ENCODE measurements at places on chromosomes 16 and 17. TPM values are rescaled to one million over a fixed set of nuclear protein-coding genes. Genes with fewer than 3 reads are reported as not detected.

- no peak overlapping the region for H3K4me3 ChIP-seq
- no peak overlapping the region for H3K27ac ChIP-seq
- H3K27me3 ChIP-seq, result no peaks in the 10 kb centered on the region
- H3K4me1 ChIP-seq, result no peaks in the 10 kb centered on the region
- no peaks in the 10 kb centered on the region for H3K36me3 ChIP-seq
- DNase-seq, result no peak
These were observed 84.3 kb downstream of the RTN4RL1 start for GRCh38 chr17:1940810-1941185.

DNA sequence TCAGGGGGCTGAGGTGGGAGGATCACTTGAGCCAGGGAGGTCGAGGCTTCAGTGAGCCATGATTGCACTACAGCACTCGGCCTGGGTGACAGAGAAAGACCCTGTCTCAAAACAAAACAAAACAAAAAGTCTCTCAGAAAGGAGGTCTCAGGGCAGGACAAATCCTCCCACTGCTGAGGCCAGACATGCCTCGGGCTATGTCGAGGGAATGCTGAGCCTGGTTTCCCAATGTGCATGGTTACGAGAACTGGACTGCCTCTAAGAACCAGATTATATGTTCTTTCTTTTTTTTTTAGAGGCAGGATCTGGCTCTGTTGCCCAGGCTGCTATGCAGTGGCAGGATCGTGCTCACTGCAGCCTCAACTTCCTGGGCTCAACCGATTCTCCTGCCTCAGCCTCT lies 27.6 kb downstream of the TRAP1 start:
- H3K36me3 ChIP-seq, result no peaks in the 10 kb centered on the region
- H3K27me3 ChIP-seq, result no peaks in the 10 kb centered on the region
- H3K4me1 ChIP-seq, result no peaks in the 10 kb centered on the region
- H3K27ac ChIP-seq, result peak overlapping the region; percentile 72

The KRTAP4-1 gene
- not detected for total RNA-seq

The KRTAP9-8 gene
- not detected for total RNA-seq

- DNase-seq, result no peak
- H3K27me3 ChIP-seq, result no peaks in the 10 kb centered on the region
- H3K4me1 ChIP-seq, result peaks cover 12% of the 10 kb centered on the region
- H3K27ac ChIP-seq, result peak overlapping the region; percentile 99
- no peaks in the 10 kb centered on the region for H3K36me3 ChIP-seq
- peak overlapping the region; percentile 74 for H3K4me3 ChIP-seq
These were observed 290 bp downstream of the TLCD1 start for GRCh38 chr17:28725660-28726225.

DNA sequence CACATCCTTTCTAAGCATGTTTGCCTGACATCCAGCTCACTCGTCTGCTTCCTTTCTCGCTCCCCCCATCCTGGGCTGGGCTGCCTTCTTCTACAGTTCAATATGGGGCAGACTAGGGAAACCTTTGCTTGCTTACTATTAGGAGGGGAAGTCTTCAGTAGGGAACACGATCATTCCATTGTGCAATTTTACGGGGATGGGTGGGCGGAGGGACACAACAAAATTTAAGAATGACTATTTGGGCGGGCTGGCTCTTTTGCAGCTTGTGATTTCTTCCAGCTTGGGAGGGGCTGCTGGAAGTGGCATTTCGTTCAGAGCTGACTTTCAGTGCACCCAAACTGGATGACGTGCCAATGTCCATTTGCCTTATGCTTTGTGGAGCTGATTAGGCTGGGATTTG lies 25.4 kb downstream of the PCTP start:
- no peak overlapping the region for H3K27ac ChIP-seq
- no peak overlapping the region for H3K4me3 ChIP-seq
- H3K36me3 ChIP-seq, result no peaks in the 10 kb centered on the region
- DNase-seq, result no peak
- H3K4me1 ChIP-seq, result no peaks in the 10 kb centered on the region

DNA sequence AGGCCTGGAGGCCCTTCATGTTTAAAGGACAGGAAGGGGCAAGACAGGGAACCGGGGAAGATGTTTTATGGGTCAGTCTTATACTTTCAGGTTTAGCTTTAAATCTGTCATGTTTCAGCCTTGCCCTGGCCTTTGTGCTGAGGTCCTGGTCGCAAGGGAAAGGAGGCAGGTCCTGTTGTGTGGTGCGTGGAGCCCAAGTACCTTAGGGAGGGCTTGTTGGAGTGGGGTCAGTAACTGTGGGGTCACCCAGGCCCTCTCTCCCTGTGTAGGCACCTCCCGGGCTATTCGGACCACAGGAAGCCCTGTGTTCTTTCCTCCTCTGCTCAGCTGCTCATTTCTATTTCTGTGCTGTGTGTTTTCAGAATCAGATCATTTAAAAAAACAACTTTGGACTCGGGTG lies 42.7 kb downstream of the MPRIP start:
- no peaks in the 10 kb centered on the region for H3K4me1 ChIP-seq
- H3K4me3 ChIP-seq, result no peak overlapping the region
- H3K36me3 ChIP-seq, result no peaks in the 10 kb centered on the region
- H3K27me3 ChIP-seq, result no peaks in the 10 kb centered on the region
- DNase-seq, result no peak
- no peak overlapping the region for H3K27ac ChIP-seq

The KRT15 gene
- 2,244 TPM for total RNA-seq

DNA sequence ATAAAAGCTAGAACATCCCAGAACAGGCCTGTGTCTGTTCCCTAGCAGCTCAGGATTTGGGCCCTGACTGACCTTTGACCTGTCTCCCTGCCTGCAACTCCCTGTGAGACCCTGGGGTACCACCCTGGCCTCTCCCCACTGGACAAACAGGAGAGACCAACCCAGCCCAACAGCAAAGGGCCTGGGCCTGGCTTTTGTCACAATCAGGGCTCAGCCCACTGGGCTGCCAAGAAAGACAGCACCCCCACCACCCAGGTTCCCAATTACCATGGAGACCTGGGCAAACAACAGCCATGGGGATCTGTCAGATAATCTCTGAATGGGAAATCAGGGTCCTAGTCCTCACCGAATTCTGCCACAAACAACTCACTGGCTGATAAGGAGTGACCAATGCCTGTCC lies 11.1 kb downstream of the PLLP start:
- no peak overlapping the region for H3K27ac ChIP-seq
- no peak overlapping the region for H3K4me3 ChIP-seq
- no peaks in the 10 kb centered on the region for H3K36me3 ChIP-seq
- no peak for DNase-seq
- H3K4me1 ChIP-seq, result no peaks in the 10 kb centered on the region

GRCh38 chr17:9557857-9558256 lies 17.8 kb downstream of the STX8 start:
- H3K27me3 ChIP-seq, result no peaks in the 10 kb centered on the region
- no peak overlapping the region for H3K27ac ChIP-seq
- H3K4me1 ChIP-seq, result no peaks in the 10 kb centered on the region
- H3K4me3 ChIP-seq, result no peak overlapping the region
- no peaks in the 10 kb centered on the region for H3K36me3 ChIP-seq
- no peak for DNase-seq

GRCh38 chr17:43068570-43069367 lies 43.7 kb downstream of the RND2 start:
- H3K27me3 ChIP-seq, result no peaks in the 10 kb centered on the region
- no peak overlapping the region for H3K27ac ChIP-seq
- H3K4me3 ChIP-seq, result no peak overlapping the region
- no peaks in the 10 kb centered on the region for H3K36me3 ChIP-seq
- no peaks in the 10 kb centered on the region for H3K4me1 ChIP-seq

GRCh38 chr16:29025735-29026134 lies 40.9 kb downstream of the LAT start:
- no peak overlapping the region for H3K4me3 ChIP-seq
- DNase-seq, result no peak
- H3K27ac ChIP-seq, result no peak overlapping the region
- no peaks in the 10 kb centered on the region for H3K4me1 ChIP-seq
- H3K36me3 ChIP-seq, result no peaks in the 10 kb centered on the region

- H3K36me3 ChIP-seq, result no peaks in the 10 kb centered on the region
- no peaks in the 10 kb centered on the region for H3K27me3 ChIP-seq
- no peak overlapping the region for H3K27ac ChIP-seq
- no peak for DNase-seq
- H3K4me3 ChIP-seq, result no peak overlapping the region
These were observed 2.4 kb downstream of the PRPSAP2 start for GRCh38 chr17:18860161-18860972.

DNA sequence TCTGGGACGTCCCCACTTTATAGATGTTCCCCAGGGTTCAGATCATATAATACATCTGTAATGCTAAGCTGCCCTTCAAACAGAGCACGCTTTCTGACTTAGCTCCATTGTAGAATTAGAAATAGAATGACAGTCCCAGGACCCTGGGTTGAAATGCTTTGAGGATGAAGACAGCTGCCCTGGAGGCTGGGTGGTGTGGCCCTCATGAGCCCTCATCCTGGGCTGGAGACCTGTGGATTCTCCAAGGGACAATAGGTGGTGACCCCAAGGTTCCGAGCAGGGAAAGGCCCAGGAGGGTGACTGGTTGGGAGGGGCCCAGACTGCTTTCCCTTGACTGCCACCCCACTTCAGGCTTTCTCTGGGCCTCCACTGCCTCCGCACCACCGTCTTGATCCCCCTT lies 59.0 kb downstream of the CRISPLD2 start:
- no peak overlapping the region for H3K27ac ChIP-seq
- no peaks in the 10 kb centered on the region for H3K27me3 ChIP-seq
- H3K4me3 ChIP-seq, result no peak overlapping the region
- peaks cover 6% of the 10 kb centered on the region for H3K4me1 ChIP-seq

- H3K27me3 ChIP-seq, result no peaks in the 10 kb centered on the region
- no peak overlapping the region for H3K27ac ChIP-seq
- H3K36me3 ChIP-seq, result no peaks in the 10 kb centered on the region
- DNase-seq, result no peak
- H3K4me1 ChIP-seq, result no peaks in the 10 kb centered on the region
These were observed 103.8 kb downstream of the YPEL2 start for GRCh38 chr17:59435238-59435637.

DNA sequence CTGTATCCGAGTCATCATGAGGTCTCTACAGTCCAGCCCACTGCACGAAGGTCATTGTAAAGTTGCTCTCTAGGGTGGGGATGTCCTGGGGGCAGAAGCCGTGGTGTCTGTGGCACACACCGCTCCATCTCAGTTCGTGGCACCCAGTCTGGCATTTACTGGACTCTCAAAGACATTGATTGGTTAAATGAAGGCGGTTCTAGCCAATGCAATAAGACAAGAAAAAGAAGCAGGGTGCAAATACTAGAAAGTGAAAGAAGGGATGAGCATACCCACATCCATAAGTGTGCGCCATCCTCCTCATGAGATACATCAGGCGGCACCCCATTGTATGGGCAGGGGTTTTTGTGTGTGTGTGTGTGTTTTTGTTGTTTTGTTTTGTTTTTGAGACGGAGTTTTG lies 10.7 kb upstream of the ATP2A3 start:
- H3K27ac ChIP-seq, result no peak overlapping the region
- no peak for DNase-seq
- no peaks in the 10 kb centered on the region for H3K4me1 ChIP-seq
- no peak overlapping the region for H3K4me3 ChIP-seq

- no peak for DNase-seq
- H3K27me3 ChIP-seq, result no peaks in the 10 kb centered on the region
- H3K4me3 ChIP-seq, result no peak overlapping the region
- no peaks in the 10 kb centered on the region for H3K4me1 ChIP-seq
- H3K36me3 ChIP-seq, result no peaks in the 10 kb centered on the region
- H3K27ac ChIP-seq, result no peak overlapping the region
These were observed 17.2 kb downstream of the CORO7 start for GRCh38 chr16:4399001-4399730.

DNA sequence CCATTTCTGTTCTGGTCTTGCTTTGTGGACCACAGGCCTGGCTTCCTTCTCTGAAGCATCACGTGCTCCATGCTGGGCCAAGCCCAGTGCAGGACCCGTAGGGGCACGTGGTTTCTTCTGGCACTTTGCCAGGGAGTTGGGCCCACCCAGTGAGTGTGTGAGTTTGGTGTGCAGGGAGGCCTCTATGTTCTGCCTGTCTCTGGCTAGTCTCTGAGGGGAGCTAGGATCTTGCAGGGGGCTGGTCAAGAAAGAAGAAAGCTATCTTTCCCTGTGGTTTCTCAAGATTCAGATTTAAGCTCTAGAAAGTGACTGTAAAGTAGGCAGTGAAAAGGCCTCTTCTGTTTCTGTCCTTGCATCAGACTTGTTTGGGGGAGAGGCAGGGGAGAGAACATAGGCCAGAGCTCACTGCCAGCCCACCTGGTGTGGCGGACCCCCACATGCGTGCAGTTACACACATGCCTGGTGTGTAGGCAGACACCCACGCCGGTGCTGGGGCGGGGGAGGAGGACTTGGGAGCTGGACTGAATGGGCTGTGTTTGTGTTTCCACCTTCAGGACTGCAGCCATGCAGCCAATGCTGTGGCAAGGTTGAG lies 11.8 kb downstream of the LASP1 start:
- H3K4me1 ChIP-seq, result peaks cover 12% of the 10 kb centered on the region
- no peak for DNase-seq

DNA sequence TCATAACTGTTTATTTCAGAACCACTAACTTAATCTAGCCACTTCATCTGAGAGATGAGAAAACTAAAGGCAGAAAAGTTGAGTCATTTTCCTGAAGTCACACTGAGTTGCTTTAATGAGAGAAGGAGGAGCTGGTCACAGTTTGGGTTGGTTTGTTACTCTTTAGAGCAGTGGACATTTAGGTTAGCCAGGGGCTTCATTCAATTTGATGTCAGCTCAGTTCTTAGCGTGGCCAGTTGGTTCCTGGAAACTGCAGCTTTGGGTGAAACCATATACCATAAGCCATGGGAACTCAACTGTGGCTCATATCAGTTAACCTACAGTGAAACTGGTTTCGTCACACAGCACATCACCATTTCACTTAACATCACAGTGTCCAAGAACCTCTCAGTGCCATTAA lies 59.2 kb upstream of the ADORA2B start:
- H3K27ac ChIP-seq, result no peak overlapping the region
- no peak overlapping the region for H3K4me3 ChIP-seq
- no peak for DNase-seq
- H3K27me3 ChIP-seq, result no peaks in the 10 kb centered on the region
- H3K36me3 ChIP-seq, result no peaks in the 10 kb centered on the region
- no peaks in the 10 kb centered on the region for H3K4me1 ChIP-seq

DNA sequence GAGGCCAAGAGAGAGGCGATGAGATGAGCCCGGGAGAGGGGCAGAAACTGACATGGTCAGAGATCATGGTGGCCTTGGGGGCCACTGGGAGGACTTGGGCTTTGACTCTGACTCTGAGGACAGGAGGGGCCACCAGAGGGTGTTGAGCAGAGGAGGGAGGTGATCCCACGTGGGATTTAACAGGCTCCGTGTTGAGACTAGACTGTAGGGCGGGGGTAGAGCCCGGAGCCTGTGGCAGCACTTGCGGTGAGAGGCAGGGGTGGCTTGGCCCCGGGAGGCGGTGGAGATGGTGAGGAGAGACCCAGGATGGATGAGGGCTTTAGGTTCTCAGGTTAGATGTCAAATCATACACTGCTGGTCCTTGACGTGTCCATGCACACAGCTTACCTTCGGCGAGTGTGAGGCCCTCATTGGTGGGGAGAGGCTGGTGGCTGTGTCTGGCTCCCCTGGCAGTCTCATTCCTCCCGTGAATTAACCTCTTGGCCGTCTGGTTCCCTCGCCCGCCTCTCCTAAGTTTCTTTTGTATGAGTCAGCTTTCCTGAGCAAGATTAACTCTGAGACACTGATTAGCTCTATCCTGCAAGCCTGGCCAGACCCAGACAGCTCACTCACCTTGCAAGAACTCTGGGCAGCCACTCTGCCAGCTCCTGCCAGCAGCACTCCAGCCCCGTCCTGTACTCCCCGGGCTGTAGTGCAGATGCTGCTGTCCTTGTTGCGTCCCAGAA lies 39.7 kb downstream of the VPS35L start:
- DNase-seq, result no peak
- no peaks in the 10 kb centered on the region for H3K36me3 ChIP-seq
- H3K27ac ChIP-seq, result no peak overlapping the region
- H3K4me3 ChIP-seq, result no peak overlapping the region

- H3K27me3 ChIP-seq, result no peaks in the 10 kb centered on the region
- H3K4me3 ChIP-seq, result no peak overlapping the region
- no peak overlapping the region for H3K27ac ChIP-seq
These were observed 19.8 kb downstream of the PLXDC1 start for GRCh38 chr17:39131616-39132015.

Data from breast epithelium (tissue), 4 donors.